ENCODE measurements at places on chromosomes 4 and X.
A peak's percentile ranks its signal among the peaks of the same experiment; 100 is the strongest.

DNA sequence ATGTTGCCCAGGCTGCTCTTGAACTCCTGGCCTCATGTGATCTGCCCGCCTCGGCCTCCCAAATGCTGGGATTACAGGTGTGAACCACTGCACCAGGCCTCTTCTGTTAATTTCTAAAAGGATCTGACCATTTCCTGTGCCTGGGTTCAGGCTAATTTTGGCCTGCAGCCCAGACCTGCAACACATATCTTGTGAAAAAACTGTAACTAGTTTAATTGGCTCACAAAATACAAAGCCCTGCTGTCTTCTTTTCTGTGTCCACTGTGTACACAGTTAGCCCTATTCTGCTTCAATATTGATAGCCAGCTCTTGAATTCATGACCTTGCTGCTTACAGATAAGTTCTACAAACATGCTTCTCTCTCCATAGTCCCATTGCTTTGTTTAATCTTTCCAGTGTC, 753.5 kb downstream of the PDHA2 start:
- no peak for DNase-seq

DNA sequence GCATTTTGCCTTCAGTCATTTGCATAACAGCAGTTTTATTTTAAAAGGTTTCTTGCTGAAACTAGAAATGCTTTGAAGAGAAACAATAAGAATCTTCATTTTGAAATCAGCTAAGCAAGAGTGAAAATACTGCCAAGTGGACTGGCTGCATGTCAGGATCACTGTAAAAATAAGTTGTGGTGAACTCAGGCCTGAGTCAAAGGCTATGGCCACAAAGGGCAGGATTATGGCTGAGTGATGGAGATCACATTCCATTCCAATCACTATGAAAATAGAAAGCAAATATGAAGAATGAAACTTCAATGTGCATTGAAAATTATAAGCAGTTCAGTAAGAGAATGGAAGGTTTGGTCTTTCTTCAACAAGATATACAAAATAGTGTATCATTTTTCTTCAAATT, 224.5 kb downstream of the PCDH18 start:
- peak; percentile 46 for DNase-seq

GRCh38 chr4:144181391-144181790, 40.9 kb upstream of the GYPA start:
- no peak for DNase-seq

DNA sequence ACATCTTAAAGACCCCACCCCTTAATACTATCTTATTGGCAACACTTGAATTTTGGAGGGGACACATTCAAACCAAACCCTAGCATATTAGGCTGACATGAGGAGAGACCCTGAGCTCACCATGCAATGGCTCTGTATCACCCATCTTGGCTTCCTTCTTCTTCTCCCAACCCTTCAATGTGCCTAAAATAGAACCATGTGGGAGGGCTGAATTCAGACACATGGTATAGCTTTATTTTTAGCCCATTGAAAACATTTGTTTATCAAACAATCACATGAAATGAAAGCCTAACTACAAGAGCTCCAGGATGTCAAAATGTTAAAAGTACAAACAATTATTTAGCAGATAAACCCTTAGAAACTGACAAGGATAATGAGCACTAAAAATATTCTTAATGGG, 81.6 kb downstream of the RASL11B start:
- DNase-seq, result no peak

DNA sequence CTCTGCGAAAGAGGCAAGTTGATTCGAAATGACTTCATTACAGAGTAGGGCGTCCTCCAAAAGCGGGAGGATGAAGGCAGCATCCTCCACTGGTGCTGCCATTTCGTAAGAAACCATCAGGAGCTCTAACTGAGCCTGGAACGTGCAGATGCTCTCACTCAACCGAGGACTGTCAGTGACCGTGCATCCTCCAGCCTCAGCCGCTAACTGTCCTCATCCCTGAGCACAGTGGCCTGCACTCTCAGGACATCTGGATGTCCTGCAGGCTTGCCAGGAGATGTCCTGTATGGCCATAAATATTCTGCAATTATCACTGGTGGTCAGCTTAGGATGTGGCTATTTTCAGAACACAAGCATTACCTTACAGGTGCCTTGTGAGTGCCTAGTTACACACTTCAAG, 107.1 kb upstream of the ADRA2C start:
- DNase-seq, result no peak

DNA sequence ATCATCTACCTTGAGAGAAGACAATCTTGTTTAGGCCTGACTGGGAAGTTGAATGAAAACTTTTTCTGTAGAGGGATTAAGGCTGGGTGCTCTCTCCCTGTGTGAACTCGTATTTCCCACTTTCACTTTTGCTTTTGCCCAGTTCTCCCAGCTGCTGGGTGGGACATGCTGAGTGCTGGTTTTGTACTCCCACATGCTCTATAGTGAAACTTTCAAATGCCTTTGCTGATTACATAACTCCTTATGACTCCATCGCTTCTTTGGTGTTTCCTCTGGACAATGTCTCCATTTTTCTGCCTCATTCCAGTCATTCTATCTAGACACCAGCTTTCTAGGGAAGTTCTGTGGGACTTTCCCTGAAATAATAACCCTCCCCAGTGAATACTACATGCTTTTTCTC, 100.5 kb downstream of the CLNK start:
- peak; percentile 25 for DNase-seq

Data from AG09309 (cell line).